EL (cell line): ENCODE measurements at places on chromosomes 12 and 14.

DNA sequence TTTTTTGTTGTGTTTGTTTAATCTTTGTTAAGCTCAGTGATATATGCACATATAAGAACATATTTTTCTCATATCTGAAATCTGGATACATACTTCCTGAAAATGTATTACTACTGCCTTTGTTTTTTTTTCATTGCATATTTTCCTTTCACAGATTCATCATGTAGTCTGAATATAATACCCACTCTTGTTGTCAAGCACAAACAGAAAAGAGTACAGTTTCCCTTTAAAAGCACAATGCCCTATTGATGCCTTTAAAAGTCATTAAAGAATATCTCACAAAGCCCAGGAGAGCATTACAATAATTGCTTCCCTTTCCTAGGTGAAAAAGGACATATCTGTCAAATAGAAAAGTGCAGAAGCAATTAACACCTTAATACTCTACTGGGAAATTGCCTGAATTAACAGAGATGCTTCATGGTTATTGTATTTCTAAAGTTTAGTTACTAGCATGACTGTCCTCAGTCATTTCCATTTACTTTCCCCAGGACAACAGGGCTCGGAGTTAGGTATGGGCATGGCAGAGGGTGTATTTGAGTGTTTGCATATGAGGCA is 107.4 kb downstream of the GRIP1 start:
- no peak for DNase-seq

- DNase-seq: no peak
Measured at GRCh38 chr12:106073179-106073578, 65.6 kb downstream of the NUAK1 start.

GRCh38 chr12:31362115-31362758 is 36.3 kb upstream of the SINHCAF start:
- no peak for DNase-seq

DNA sequence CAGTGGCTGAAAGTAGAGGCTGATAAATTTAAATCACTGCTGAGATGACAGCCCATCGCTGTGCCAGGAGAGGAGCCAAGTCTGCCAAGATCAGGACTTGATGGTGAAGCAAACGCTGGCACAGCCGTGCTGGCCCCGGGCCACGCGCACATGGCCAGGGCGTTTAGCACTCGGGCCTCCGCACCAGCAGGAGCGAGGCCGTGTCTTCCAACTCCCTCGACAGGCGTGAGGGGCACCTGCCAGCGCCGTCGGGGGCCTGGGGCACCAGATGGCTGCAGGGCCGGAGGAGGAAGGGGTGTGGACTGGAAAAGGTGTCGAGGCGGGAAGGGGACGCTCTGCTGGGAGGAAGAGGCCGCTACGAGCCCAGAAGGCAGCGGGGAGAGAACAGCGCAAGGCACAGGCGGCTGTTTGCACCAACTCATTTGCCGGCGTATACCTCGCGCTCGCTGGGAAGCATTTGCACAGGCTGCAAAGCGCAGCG is 29.5 kb downstream of the RIMBP2 start:
- no peak for DNase-seq

- peak; percentile 51 for DNase-seq
Measured at GRCh38 chr12:132014092-132014914, 64.6 kb downstream of the EP400 start.

DNA sequence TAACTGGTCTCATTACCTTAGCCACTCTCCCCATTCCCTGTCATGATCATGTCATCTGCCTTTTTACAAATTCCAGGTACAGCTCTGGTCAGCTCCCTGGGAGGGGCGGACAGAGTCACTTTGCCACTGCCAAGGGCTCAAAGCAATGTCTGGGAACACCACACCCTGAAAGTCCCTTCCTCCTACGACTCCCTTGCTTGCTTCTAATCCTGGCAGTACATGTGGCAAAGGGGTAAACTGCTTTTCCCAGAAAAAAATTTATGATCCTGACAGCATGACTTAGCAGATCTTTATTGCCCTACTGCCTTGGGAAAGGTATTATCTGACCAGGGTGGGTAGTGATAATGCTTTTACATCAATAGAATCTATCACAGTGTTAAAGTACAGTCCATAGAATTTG is 376.0 kb upstream of the PDE3A start:
- DNase-seq: no peak

DNA sequence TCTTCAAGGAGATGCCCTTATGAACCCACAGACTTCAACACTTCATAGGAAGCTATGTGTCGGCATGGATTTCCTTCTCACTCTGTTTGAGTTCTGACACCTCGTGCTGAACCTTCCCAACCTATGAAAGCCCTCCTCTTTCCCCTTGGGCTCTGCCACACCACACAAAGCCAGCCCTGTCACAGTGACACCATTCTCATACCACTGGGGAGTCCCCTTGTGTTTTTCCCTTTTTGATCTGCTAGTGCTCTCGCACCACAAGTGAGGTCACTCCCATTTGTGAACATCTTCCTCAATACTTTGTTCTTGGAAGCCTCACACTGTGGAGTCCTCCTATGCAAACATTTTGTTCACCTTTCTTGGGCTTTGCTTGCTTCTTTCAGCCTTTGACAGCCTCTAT is 264.6 kb upstream of the ALG10 start:
- no peak for DNase-seq

- peak; percentile 53 for DNase-seq
Measured at GRCh38 chr14:80428171-80428570, 216.9 kb upstream of the DIO2 start.

GRCh38 chr14:51562816-51563215 is 88.9 kb upstream of the FRMD6 start:
- DNase-seq: peak; percentile 92

GRCh38 chr12:9241301-9241700 is 33.1 kb upstream of the PZP start:
- no peak for DNase-seq

DNA sequence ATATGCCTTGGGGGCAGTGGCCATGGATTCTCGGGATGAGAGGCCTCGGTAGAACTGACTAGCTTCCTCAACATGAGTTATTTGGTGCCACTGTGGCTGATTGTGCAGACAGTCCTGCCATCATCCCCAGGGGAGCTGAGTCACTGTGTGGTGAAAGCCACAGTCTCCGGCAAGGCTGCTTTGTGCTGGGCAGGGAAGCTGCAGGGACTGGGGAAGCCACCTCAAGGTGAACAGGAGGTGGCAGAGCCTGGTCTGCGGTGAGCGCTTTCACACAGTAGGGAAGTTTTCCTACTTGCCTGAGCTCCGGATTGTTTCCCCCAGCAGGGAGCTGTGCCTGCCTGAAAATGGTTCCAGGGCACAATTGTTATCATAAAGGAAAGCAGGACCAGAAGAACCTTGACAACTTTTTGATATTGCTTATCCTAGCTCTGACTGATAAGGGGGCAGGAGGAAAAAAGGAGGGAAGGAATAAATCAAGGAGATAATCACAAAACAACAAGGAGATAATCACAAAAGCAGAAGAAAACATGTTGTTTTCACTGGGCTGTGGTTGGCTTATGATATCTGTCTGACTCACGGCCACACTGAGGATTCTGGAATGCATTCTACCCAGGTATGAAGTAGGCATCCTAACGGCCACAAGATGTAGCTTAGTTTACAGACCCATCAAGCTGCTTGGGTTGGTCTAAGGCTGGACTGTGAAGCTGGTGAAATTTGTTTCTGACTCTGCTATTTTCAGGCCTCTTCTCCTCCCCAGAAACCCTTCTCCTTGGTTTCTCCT is 32.2 kb upstream of the GNG2 start:
- DNase-seq: peak; percentile 82

- no peak for DNase-seq
Measured at GRCh38 chr12:75120311-75120711, 89.3 kb downstream of the KCNC2 start.

GRCh38 chr12:1587927-1588574 is 6.3 kb downstream of the FBXL14 start:
- DNase-seq: no peak

GRCh38 chr12:16520328-16520727 is 85.6 kb downstream of the LMO3 start:
- DNase-seq: no peak

DNA sequence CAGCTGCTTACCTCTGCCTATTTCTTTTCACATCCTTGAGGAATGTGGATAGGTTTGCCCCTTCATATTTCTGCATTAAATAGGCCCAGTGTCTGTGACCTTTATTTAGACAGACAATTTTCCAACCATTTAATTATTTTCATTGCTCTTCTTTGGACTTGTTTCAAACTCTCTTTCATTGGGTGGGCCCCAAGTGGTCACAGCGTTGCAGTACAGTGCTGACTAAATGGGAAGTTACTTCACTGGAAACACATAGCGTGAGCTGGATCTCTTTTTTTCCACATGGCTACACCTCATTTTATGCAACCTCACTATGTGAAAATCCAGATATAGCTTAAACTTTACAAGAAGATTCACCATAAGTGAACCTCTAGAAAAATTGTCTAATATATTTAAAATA is 438.9 kb downstream of the ADAMTS20 start:
- no peak for DNase-seq

GRCh38 chr14:60090864-60091519 is 731 bp upstream of the PCNX4 start:
- DNase-seq: peak; percentile 67

DNA sequence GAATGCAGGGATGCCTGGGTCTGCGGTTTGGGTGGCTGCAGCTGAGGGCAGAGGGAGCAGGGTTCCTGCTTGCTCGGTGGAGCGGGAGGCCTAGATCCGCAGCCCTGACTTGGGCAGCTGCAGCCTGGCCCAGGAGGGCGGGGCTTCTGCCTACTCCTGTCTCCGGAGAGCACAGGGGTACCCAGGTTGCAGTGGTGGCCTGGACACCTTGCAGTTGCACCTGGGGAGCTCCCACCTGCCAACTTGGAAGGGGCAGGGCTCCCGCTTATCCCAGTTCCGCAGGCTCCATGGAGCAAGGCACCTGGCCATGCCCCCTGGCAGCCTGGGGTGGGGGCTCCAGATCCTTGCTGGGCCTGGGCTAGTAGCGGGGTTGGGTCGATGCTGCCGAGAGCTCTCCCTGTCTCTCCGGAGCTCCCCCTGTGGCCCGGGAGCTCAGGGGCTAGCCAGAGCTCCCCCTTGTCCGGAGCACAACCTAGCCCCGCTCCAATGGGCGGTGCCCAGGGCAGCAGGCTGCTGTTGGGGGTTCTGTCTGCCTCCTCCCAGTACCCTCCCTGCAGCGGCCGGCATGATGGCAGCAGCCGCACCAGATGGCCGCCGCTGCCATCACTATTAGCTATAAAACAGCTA is 136.4 kb downstream of the PTPRR start:
- DNase-seq: no peak

GRCh38 chr12:55850401-55850800 is 7.7 kb upstream of the MMP19 start:
- no peak for DNase-seq

DNA sequence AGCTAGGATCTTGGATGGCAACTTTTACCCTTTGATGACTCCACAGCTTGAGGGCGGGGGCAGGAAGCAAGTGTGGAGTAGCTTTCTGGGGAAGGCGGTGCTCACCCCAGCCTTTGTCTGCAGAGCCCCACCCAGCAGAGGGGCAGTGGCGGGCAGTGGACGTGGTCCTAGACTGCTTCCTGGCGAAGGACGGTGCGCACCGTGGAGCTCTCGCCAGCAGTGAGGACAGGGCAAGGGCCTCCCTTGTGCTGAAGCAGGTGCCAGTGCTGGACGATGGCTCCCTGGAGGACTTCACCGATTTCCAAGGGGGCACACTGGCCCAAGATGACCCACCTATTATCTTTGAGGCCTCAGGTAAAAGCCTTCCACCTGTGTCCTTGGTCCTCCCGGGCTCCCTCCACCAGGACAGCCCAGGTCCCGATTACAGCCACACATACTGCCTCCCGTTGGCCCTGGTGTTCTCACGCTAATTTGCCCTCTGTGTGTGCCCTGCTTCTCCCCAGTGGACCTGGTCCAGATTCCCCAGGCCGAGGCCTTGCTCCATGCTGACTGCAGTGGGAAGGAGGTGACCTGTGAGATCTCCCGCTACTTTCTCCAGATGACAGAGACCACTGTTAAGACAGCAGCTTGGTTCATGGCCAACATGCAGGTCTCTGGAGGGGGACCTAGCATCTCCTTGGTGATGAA is 1.2 kb downstream of the TAPBPL start:
- no peak for DNase-seq

- no peak for DNase-seq
Measured at GRCh38 chr12:630656-631632, 32.3 kb downstream of the NINJ2 start.

DNA sequence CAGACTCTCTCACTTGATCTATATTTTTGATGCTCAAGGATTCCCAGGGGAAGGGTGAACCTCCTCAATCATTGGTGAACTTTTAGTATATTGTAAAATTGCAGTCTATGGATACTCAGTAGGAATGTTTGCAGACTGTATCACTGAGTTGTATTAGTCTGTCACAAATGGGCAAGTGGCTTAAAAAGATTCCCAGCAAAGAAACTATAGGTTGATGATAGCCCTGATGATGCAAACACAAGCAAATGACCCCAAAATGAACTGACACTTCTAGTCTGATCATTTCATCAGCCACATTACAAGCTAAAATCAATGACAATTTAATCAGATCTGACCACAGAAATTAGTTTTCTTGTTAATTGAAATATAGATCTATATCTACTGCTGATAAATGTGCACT is 59.5 kb downstream of the RTN1 start:
- DNase-seq: no peak

DNA sequence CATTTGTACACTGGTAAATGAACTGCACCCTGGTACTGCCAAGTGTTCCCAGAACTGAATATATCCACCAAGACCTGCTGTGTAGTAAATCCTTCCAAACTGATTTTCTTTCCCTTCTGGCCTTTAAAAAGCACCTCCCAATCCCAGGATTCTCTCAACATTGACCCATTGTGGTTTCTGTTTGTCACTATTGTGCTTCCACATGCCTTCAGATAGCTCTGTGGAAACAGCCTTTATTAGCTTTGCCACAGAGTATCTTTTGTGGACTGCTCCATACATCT is 949 bp upstream of the KIF21A start:
- DNase-seq: peak; percentile 13

- DNase-seq: no peak
Measured at GRCh38 chr14:46136456-46136855, 515.1 kb downstream of the RPL10L start.

- DNase-seq: peak; percentile 46
Measured at GRCh38 chr12:91920276-91920675, 225.4 kb downstream of the BTG1 start.

- no peak for DNase-seq
Measured at GRCh38 chr12:112111931-112112330, 3.3 kb upstream of the NAA25 start.

GRCh38 chr14:82647088-82647810 is 1113.6 kb upstream of the SEL1L start:
- DNase-seq: no peak

- no peak for DNase-seq
Measured at GRCh38 chr12:75457191-75457590, 23.4 kb upstream of the GLIPR1 start.
